ENCODE measurements at places on chromosomes 3 and 15.

- DNase-seq = no peak
These were observed 97.2 kb downstream of the DGKG start for GRCh38 chr3:186264608-186265400.

DNA sequence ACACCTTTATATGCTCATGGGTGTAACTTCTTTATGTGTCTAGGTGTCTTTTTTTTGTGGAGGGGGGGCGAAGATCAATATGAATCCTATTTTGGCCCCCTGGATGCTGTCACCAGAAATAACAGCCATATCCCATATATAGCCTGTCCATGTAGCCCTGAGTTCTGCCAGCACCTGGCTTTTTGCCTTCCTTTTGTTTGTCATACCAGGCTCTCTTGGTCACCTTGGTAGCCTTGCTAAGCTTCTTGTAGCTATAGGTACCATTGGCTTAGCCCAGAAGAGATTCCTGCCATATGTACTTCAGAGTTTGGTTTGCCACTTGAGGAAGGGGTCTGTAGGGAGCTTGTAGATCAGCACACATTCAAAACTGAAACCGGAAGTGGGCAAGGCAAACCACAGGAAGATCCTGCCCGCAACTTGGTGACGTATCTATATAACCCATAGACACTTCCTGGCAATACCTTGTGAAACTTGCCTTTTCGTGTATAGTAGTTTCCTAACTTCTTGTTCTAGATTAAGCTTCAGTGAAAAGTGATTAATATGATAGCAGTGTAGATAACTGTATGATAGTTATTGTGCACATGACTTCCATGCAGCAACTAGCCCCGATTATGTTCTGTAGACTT, 11.9 kb downstream of the RASA2 start:
- DNase-seq = peak; percentile 62

GRCh38 chr15:25967116-25967515, 104.0 kb upstream of the ATP10A start:
- no peak for DNase-seq

DNA sequence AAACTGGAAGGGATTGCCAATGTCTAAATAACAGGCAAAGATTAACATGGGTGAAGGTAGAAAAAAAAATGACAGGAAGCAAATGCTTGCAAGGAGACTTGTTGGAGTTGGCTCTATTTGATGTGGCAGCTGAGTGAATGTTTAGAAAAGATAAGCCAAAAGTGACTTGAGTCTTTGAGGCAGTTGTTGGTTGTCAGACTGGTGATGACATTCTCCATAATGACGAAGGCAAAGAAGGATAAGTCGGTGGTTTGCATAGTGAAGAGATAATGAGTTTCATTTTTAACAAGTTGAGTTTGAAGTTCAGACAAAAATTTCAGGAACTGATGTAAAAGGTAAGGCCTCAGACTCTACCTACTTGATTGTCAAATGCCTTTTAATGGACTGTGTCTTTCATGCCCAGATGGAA, 704.1 kb upstream of the SGO1 start:
- DNase-seq = no peak

GRCh38 chr15:71761649-71762048, 48.7 kb upstream of the NR2E3 start:
- DNase-seq = no peak

DNA sequence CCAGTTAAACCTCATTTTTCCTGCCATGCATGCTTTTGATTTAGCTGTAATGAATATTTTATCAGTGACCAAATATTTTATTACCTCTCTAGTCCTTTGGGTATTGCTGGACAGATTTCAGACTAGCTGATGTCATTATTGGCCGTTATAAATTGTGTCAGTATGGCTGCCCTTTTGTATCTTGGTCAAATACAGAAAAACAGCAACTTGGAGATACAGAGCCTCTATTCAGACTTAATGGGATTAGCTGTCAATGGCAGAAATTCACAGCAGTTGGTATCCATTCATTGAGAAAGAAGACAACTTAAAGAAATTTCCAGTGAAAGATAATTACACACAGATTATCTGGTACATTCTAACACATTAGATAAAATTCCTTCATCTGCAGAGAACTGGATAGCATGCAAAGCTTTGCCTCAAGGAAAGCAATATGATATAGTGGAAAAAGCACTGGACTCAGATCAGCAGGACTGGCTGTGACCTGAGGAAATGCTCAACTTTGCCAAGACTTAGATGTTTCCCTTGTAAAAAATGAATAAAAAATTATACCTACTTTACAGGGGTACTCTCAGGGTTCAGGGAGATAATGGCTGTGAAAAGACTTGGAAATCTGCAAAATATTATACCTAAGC, 20.8 kb downstream of the COL6A6 start:
- DNase-seq = no peak

GRCh38 chr3:101414121-101414520, 93.7 kb upstream of the IMPG2 start:
- DNase-seq = no peak

GRCh38 chr3:14688525-14688924, 13.6 kb downstream of the C3orf20 start:
- DNase-seq = no peak

GRCh38 chr3:29720665-29721064, 439.8 kb downstream of the RBMS3 start:
- no peak for DNase-seq

- no peak for DNase-seq
These were observed 9.6 kb downstream of the EMC3 start for GRCh38 chr3:9976721-9977709.

GRCh38 chr15:67061811-67062368, 3.5 kb upstream of the SMAD3 start:
- DNase-seq = no peak

GRCh38 chr15:45468294-45468693, 54.3 kb downstream of the SLC30A4 start:
- no peak for DNase-seq

GRCh38 chr3:69443457-69443920, 57.6 kb upstream of the FRMD4B start:
- no peak for DNase-seq

DNA sequence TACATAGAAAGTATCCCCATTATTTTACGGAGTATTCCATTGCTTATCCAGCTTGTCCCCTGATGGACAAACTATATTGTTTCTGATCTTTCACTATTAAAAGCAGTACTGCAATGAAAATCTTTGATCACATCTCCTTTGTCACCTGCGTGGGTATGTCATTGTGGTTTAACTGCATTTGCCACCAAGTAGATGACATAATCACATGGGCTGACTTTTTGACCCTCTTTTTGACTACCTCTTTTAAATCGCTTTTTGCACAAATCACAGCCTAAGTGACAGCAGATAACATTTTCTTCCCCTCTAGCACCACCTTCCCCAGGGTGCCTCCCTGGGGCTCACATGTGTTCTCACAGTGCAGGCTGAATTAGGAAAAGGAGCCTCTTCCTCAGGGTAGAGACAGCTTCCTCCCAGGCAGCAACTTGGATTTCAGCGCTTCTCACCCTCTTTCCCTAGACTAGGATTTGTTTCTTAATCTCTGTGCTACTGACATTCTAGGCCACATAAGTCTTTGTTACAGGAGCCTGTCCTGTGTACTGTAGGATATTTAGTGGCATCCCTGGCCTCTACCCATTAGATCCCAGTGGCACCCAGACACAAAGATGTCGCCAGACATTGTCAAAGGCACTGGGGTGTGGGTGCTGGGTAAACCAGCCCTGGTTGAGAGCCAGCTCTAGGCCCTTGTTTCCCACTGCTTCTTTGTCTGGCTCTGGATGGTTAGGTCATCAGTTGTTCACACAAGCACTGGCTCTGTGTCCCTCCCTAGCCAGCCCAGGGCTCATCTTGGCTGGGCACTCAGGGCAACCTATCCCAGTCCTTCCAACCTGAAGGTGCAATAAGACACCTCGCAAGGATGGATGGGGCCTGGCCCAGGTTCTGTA, 1.3 kb upstream of the RBP1 start:
- no peak for DNase-seq

DNA sequence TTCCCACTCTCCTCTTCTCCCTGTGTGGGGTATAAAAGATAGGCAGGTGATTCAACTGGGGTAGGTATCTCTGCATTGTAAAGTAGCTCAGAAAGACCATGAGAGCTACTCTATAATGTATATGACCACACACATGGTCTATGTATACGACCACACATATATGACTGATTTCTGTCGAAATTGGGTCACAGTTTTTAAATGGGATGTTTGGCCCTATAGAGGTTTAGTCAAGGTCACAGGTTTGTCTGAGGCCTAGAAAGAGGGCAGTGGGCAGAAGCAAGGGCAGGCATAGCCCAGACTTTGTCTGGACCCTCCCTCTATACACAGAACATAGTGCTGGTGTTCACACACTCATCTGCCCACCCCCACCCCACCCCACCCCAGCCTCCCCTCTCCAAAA, 4.4 kb downstream of the LAMP3 start:
- no peak for DNase-seq

- DNase-seq = no peak
These were observed 182.3 kb upstream of the NDN start for GRCh38 chr15:23869396-23869795.

DNA sequence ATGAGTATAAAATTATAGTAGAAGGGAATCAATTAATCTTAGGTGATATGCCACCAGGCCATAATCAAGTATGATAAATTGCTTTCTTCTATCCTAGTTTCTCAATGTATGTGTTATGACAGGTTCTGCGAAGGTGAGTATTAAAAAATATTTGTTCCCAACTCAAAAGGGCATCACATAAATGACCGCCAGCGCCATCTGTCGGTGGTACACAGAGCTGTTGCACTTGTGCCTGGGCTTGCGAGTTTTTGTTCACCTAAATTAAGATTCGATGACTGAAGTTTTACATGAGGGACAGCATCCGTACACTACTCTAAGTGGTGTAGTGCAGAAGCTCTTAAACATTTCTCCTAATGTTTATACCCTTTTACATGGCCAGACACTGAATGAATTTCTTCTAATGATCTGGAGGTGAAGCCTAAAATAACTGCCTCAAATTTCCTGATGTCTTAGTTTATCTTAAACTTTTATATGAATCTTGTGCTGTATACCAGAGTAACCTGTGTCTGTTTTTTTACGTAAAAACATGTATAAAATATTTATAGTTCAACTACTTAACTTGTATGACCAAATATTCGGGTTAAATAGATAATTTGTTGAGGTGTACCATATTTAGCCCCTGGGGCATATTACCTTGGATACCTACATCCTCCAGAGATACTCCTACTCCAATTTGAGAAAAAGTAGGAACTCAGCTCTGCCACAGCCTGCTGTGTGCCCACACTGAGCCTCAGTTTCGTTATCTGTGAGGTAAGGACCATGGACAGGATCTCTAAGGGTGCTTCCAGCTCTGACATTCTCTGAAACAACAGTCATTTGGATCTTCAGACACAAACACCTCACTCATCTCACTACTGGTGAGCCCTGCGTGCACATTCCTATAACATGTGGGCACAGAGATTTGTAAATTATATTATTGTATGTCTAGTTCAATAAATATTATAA, 365.6 kb downstream of the MAGI1 start:
- no peak for DNase-seq
